PC-9 (cell line): ENCODE measurements at places on chromosomes 5 and 9. TPM values are rescaled to one million over a fixed set of nuclear protein-coding genes. Genes with fewer than 3 reads are reported as not detected.

GRCh38 chr9:406886-407654 lies 192.4 kb downstream of the DOCK8 start:
- no peak overlapping the region for H3K27ac ChIP-seq
- no peaks in the 10 kb centered on the region for H3K27me3 ChIP-seq
- H3K4me1 ChIP-seq: no peaks in the 10 kb centered on the region
- no peak for DNase-seq
- H3K36me3 ChIP-seq: no peaks in the 10 kb centered on the region

- no peak overlapping the region for H3K4me3 ChIP-seq
- no peaks in the 10 kb centered on the region for H3K36me3 ChIP-seq
- H3K27me3 ChIP-seq: no peaks in the 10 kb centered on the region
- no peak for DNase-seq
- no peak overlapping the region for H3K27ac ChIP-seq
Observed at GRCh38 chr5:118989816-118990215, 1.5 kb upstream of the DTWD2 start.

PCA3 gene
- not detected in 2 replicates for total RNA-seq

ZNF366 gene
- 0.17 TPM in 1 of 2 replicates, not detected in the other for total RNA-seq

DNA sequence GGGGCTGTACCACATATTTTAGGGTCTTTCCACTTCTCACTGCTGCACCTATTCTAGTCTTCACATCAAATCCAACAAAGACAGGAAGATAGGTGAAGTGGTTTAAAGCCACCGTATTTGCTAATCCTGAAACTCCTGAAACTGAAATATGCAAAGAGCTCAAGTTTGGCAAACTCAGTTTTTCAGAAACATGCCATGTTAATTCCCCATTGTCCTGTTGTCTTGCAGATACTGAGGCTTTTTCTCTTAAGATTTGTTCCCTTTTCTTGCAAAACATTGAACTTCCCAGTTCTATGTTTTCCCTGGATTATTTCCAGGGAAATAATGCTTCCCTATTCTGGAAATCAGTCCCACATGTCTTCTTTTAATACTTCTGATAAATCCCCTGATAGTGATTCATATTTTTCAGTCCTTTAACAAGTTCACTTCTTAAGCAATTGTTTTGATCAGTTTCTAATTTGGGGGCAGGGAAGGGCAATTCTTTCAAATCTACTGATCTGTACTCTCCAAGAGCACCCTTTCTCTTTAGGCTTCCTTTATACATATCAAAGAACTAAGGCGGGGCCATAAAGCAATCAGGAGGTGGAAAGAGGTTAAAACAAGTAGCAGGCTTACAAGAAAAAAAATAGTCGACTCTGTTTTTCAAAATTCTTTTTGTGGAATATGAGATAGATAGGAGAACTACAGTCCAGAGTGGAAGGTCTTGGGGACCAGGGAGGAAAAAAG lies 648.5 kb downstream of the BNC2 start:
- H3K4me3 ChIP-seq: no peak overlapping the region
- no peak overlapping the region for H3K27ac ChIP-seq
- DNase-seq: no peak
- H3K36me3 ChIP-seq: no peaks in the 10 kb centered on the region
- no peaks in the 10 kb centered on the region for H3K27me3 ChIP-seq
